ENCODE measurements at places on chromosomes 5 and 9.

GRCh38 chr5:73419465-73420390, 28.8 kb downstream of the FOXD1 start:
- DNase-seq: no peak

- DNase-seq: no peak
Measured at GRCh38 chr5:56803025-56803424, 12.3 kb upstream of the MAP3K1 start.

DNA sequence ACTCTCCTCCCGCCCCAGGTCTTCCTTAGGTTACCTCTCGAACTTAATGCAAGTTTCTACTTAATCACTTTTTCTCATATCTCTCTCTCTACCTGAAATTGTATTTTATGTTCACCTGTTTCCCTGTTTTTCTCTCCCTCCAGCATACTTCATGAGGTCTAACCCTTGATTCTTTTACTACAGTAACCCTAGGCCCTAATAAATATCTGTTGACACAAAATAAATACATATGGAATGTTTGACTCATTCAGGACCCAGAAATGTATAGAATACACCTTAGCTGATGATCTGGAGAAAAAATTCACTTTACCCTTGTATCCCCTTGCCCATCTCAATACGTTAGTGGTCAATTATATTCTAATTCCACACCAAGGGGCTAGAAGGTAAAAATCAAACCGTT, 250.9 kb upstream of the PTGER4 start:
- no peak for DNase-seq

DNA sequence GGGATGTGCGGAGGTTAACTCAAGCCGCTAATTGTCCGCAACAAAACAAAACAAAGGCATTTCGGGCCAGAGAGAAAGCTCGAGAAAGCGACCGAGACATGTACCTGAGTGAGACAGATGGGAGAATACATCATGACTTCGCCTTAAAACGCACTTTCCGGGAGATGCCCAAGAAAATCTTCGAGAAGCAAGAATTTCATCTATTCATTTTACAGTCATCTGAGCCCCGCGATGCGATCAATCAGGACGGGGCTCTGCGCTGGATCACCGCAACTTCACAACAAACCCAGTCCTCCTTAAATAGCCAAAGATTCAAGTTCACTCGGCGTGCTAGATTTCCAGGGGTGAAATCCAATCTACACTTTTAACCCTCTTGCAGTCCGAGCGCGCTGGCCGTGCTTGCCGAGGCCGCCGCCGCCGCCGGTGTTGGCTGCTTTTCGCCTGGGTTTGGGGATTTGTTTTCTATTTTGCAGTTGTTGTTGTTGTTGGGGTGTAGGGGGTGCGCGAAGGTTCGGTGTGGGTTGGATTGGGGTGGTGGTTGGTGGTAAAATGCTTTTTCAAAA, 482 bp downstream of the NFIB start:
- DNase-seq: no peak

- DNase-seq: no peak
Measured at GRCh38 chr5:74336297-74336696, 304.2 kb downstream of the ENC1 start.

DNA sequence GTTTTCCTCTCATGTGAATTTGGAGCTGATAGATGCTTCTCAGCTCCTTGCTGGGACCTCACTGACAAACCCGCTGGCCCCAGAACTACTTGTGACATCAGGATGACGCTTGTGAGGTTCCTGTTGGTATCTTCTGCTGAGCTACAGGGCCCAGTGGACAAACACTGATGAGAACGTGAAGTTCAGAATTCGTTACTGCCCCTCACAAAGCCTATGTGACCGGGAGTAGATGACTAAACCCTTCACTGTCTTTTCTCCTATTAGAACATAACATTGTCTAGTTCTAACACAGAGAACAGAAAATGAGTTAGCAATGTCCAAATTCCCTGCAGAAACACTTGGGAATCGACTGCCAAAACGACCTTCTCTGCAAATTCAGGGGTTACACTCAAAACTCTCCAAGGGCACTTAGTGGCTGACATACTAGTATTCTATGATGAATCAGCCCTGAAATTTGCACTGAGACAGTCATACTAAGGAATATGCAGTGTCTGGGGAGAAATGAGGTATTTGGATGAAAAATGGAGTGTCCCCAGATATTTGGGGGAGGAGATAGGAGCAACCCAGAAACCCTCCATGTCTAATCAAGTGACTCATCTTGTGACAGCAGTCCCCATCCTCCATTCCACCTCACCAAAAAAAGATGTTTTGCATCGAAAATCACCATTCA, 143.2 kb upstream of the TRIM32 start:
- no peak for DNase-seq

GRCh38 chr5:150122536-150123481, 32.8 kb downstream of the PDGFRB start:
- no peak for DNase-seq

GRCh38 chr5:173919443-173919842, 31.3 kb downstream of the CPEB4 start:
- no peak for DNase-seq

Measured in stimulated activated CD8-positive, alpha-beta memory T cell treated with anti-CD3 and anti-CD28 coated beads, Interleukin-7, amount 100 ng/mL, for 24 hours (primary cell).